ENCODE measurements at places on chromosomes 11 and 22.

GRCh38 chr11:64275031-64275800 is 9.2 kb downstream of the BAD start:
- no peak for DNase-seq

- DNase-seq: no peak
Measured at GRCh38 chr11:2549491-2549875, 104.7 kb downstream of the KCNQ1 start.

GRCh38 chr11:56764976-56765375 is 16.5 kb upstream of the OR9G4 start:
- DNase-seq: no peak

DNA sequence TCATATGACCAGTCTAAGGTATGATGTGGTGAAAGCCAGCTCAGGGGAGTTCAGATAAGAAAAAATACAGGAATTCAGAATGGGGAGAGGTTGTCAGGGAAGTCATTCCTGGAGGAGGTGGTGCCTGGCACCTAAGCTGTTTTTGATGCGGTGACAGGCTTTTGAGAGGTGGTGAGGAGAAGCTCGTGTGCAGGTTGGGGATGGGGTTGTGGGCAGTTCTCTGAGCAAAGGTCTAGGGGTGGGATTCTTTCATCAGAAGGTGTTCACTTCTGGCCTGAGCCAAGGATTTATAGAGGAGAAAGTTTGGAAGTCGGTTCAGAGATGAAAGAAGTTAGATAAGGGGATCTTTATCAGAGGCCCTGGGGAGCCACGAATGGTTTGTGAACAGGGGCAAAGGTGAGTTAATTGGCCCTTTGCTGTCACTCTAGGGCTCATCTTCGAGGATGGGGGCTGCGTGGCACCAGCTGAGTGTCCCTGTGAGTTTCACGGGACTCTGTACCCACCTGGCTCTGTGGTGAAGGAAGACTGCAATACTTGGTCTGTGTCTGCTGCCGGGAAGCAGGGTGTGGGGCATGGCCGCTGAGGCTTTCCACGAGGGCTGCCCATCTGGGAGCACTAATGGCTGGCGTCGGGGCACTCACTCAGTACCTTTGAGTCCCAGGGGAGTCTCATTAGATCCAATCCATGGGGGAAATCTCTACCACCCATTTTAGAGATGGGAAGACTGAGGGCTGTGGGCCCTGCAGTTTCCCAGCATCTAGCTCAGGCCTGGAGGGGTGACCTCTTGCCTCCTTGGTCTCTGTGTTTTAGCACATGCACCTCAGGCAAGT is 13.4 kb downstream of the OTOG start:
- DNase-seq: no peak

DNA sequence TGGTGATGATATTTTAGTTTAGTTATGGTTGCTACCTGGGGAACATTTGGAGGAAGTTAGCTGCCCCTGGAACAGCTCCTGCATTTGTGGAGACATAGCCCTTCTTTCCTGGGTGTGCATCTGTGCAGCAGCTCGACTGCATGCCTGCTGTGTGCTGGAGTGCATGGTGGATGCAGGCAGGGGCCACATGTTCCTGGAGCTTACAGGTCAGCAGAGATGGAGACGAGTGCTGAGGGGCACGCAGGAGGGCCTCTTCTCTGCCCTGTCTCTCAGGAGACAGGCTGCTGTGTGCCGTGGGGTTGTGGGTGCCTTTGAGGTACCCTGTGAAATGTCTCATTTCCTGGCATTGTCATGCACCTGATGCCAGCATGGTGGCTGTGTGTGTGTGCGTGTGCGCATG is 87.5 kb downstream of the TBC1D22A start:
- no peak for DNase-seq

- no peak for DNase-seq
Measured at GRCh38 chr11:69126286-69126685, 29.4 kb upstream of the SMIM38 start.

GRCh38 chr11:121476379-121477032 is 23.7 kb upstream of the SORL1-AS1 start:
- no peak for DNase-seq

DNA sequence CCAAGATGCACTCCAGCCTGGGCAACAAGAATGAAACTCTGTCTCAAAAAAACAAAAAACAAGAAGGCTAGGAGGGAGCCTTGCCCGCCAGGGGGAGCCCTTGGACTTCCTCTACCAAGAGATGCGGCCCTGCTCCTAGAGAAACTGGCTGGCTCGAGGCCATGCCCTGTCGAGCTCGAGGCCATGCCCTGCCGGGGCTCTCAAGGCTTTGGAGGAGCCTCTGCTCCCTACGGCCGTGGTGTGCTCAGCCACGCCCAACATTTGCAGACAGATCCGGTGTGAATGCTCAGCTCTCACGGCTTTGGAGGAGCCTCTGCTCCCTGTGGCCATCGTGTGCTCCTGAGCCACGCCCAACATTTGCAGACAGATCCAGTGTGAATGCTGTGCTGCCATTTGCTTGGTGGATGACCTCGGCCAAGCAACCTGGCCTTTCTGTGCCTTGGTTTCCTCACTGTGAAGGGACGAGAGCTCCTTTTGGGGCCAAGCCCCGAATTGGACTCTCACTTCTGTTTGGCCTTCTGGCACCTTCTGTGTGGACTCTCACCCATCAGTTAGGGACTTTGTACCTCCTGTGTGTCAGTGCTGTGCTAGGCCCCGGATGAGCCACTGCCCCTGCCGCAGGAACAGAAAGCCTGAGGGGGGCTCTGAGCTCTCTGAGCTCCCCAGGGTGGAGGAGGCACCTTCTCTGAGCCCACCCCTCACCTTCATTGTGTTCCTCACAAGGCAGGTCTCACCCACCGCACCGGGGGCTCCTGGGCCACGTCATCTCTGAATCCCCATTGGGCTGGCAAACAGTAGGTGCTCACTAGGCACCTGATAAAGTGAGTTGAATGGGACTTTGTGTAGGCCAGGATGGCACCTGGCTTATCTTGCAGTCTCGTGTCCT is 14.1 kb downstream of the C11orf24 start:
- DNase-seq: peak; percentile 97

DNA sequence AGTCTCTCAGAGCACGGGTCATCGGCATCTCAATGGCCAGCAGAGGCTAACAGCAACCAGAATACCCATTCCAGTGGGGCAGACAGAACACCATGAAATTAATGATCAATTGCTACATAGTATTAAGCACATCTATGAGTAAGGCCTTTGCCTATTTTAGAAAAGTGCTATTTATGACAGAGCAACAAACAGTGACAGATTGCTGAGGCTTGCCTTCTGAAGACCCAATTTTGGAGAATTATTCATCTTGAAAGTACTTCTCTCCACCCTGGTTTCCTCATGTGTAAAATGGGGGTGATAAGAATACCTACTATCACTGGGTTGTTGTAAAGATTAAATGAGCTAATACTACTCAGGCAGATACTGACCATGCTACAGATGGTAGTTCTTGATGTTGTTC is 232.7 kb downstream of the TENM4 start:
- no peak for DNase-seq

- no peak for DNase-seq
Measured at GRCh38 chr11:27648840-27649239, 51.4 kb downstream of the BDNF start.

GRCh38 chr22:18113680-18114394 is 3.2 kb downstream of the TUBA8 start:
- DNase-seq: no peak

DNA sequence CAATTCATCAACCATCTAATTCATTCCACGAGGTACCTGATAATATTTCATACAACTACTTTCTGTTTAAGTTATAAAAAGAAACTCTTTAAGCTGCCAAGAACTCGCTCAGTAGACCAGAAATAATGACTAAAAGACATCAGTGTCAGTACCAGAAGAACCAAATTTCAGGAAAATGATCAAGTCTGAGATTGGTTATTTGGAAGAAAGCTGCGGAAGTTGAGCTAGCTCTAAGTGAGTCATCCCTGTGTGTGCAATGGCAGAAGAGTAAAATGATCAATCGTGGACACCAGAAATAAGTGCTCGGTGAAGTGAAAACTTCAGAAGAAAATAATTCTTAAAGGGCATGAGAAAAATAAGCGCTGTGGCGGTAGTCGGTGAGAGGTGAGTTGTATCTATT is 933.2 kb upstream of the CHORDC1 start:
- no peak for DNase-seq

- no peak for DNase-seq
Measured at GRCh38 chr11:70854201-70854600, 398.2 kb downstream of the SHANK2 start.

Measured in activated CD4-positive, alpha-beta T cell treated with anti-CD3 and anti-CD28 coated beads, Interleukin-2, amount 50 U/mL, for 48 hours (primary cell).